ENCODE measurements at places on chromosomes 16 and 17.

DNA sequence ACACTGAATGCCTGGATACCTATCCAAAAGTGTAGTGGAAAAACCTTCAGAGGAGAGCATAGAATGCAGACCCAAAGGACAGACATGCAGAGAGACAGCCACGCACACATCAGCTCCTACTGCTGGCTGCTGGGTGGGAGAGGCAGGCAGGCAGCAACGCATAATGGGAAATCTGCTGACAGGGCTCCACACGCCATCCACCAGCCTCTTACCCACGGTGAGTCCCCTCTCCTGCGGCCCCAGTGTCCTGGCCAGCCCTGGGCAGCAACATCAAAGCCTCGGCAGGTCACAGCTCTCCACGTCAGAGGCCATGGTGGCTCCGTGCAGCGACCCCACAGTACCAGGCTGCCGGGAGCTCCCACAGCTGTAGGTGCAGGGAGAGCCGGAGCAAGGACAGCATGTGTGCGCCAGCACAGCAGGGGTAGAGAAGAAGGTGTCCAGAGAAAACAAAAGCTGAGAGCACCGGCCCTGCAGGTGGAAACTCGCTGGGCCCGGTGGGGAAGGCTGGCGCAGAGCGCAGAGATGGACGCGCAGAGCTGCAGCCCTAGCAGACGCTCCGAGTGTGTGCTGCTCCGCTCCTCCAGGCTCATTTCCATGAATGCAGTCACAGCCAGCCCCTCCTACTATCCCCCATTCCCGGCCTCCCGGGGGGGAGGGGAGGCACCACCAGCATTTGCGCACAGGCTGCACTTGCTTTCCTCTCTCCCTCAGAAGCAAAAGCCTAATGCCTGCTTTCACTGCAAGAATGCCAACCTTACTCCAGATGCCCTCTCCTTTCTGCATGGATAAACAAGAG lies 58.9 kb downstream of the CYTH1 start:
- peak; percentile 41 for DNase-seq

DNA sequence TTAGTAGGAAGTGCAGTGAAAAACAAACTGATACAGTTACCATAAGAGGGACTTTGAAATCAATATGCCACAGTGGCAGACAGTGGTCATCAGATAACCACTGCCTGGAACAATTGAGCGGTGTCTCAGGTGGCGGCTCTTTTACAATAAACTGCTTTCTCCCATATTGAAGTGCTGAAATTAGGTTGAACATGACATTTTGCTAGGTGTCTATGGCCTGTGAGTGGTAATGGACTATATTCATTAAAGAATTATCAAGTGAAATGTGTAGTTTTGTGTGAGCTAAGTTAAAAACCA lies 214.7 kb downstream of the RPTOR start:
- no peak for DNase-seq

- no peak for DNase-seq
Measured at GRCh38 chr16:58107709-58108108, 21.5 kb downstream of the CFAP20 start.

DNA sequence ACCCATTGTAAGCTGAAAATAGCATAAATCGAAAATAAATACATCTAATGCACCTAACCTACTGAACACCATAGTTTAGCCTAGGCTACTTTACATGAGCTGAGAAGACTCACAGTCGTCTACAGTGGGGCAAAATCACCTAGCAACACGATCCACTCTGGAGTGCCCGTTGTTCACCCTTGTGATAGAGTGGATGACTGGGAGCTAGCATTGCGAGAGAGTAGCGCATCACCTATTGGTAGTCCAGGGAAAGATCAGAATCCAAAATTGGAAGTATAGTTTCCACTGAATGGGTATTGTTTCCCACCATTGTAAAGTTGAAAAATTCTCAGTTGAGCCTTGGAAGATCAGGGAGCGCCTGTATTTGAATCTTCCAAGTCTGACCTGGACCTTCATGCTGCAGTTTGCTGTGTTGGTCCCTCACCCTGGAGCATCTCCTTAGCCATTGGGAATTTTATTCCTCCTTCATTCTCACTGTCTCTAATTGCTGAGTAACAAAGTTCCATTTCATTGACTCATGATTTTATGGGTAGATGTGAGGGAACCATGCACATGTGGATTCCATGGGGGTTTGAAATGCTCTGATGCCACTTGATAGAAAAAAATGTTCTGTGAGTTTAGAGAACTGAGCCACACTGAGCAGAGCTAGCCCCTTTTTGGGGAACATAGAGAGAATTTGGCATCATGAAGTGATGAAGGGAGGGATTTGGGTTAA lies 19.6 kb downstream of the AKAP1 start:
- no peak for DNase-seq

- DNase-seq: no peak
Measured at GRCh38 chr16:27474921-27475320, 72.9 kb downstream of the IL21R start.

DNA sequence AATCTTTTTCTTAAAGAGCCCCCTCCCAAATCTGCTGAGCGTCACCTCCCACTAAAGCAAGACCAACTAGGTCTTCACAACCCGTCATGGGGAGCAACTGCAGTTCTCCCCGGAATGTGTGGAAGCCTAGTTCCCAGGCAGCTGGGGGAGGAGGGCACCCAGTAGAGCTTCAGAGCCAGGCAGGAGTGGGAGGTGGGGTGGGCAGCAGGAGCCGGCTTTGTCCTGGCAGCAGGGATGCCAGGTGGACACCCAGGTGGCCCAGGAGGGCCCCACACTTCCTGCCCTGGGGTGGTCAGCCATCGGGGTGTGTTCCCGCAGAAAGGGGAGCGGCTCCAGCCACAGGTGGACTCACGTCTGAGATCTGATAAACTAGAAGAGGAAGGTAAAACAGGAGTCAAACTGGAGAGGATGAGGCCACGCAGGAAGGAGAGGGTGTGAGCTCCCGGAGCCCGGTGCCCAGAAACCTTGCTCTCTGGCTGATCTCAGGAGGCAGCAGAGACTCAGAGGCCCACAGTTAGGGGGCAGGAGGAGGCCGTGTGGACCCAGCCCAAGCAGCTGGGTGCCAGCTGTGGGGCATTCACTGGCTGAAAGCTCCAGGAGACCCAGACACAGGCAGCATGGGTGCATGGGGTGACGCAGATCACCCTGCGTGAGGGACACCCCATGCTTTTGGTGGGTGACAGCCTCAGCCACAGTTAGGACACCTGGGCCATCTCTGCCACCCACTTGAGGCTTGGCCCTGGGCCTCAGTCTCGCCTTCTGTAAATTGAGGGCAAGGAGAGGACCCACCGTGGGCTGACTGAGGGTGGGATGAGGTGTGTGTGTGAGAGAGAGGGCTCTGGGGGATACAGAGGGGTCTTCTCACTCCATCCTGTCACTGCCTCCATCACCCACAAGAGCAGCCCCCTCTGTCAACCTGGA lies 260.8 kb upstream of the TNRC6C start:
- no peak for DNase-seq

GRCh38 chr16:55390630-55391237 lies 66.7 kb downstream of the IRX6 start:
- no peak for DNase-seq

DNA sequence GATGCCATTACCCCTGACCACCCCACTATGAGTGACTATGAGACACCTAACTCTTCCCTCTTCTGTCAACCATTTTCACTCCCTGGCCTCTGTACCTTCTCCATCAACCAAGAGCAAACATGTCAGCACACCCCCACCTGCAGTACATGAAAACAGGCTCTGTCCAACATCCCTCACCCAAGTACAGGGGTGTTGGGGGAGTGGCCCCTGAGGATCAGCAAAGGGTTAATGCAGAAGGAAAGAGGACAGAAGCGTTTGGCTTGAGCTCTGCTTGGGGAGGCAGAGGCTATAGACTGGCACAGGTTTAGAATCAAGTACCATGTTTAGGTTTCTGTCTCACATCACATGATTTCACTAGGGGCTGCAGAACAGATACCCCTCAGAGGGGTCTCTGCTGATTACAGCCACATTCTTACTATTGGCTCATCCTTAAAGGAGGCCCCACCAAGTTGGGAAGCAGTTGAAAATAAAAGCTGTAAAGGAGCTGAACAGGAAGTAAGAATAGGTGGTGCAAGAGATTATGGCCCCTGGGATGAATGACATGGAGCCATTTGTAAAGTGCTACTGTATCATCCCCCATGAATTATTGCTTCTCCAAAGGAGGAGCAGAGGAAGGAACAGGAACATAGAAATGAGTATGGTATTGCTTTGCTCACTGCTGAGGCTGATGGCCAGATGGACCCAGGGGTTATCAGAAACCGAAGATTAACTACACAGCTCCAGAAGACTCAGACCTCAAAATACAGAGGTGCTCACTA lies 2.4 kb upstream of the PSMC3IP start:
- DNase-seq: no peak

DNA sequence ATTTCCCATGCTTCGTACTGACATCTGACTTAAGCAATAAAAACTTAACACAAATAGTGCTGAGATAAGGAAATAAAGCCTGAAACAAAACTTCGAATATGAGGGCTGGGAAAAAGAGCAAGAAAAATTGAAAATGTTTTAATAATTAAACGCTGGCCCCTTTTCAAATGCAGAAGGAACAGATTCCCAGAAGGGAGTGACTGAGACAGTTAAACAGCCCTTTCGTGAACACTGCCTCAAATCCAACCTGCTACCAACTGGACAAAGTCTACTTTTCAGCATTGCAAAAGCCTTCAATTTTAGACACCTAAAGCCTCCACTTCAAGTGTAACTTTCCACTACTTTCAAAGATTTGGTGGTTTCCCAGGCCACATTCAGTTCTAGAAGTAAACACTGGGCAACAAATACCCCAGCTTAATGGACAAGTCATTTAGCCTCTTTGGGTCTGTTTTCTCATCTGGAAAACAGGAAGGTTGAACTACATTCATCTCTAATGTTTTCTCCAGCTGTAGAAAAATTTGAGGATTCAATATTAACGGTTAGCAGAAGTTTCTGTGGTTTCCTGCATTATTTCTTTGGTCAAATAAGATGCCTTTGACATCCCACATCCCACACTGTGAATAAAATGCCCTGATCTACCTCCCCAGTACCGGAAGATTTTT lies 11.8 kb downstream of the RFFL start:
- no peak for DNase-seq

DNA sequence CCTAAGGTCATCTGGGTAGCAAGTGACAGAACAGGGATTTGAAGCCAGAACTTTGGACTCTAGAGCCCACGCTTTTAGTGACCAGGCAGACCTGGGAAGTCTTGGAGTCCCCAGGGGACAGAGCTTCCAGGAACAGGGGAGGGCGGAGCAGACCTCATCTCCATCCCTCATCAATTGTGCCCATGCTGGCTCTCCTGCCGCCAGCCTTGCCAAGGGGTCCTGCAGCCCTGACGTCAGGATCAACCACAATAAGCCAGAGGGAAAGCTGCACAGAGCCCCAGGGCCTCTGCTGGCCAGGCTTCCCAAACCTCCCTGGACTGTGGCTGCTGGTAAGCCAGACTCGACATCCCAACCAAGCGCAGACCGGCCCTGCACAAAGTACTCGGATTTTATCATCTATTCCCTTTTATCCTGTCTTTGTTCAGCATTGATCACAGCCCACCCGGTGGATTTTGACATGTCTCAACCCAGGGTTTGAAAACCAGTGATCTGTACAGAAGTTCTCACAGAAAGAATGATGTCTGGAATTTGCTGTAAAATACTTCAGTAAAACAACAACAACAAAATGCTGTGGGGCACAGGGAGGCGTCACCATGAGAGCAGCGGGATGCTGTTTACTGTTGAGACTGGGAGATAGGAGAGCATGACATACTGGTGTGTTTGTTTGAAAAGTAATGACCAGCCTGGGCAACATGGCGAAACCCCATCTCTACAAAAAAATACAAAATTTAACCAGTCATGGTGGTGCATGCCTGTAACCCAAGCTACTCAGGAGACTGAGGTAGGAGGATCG lies 11.8 kb downstream of the C16orf74 start:
- DNase-seq: no peak

GRCh38 chr17:72165867-72166439 lies 45.1 kb downstream of the SOX9 start:
- no peak for DNase-seq

GRCh38 chr16:31168848-31169247 lies 11.1 kb upstream of the FUS start:
- no peak for DNase-seq

- peak; percentile 29 for DNase-seq
Measured at GRCh38 chr17:31052187-31052889, 42.4 kb upstream of the NF1 start.

- peak; percentile 5 for DNase-seq
Measured at GRCh38 chr17:27155866-27156265, 138.0 kb upstream of the WSB1 start.

GRCh38 chr17:2024572-2025219 lies 438 bp downstream of the RTN4RL1 start:
- no peak for DNase-seq

DNA sequence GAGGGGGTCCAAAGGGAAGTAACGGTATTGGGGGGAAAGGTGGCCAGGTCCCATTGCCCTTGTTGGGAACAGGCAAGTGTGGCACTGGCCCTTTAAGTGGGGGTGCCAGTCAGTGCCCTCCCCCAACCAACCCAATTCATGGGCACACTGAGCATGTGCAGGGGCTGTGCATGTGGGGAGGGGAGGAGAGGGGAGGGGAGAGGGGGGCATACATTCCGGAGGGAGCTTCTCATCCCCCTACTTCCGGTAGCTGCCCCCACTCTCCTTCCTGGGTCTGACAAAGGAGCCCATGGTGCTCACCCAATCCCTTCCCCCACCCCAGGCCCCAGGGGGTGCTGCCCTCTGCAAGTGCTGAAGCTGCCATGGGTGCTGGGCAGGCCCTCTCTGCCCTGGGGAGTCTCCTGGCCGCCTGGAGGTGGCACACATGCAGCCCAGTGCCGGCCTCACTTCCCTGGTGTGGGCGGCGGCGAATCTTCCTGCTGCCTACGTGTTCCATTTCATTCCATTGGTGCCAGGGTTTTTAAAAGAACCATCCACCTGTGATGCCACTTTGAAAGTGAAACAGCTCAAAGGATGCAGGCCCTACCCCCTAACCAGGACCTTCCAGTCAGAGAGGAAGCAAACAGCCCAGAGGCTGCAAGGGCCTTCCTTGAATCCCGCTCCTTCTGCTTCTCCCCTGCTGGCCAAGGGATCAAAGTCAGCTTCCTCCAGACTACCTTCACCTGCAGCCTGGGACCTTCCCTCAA lies 11.0 kb downstream of the HEXIM2 start:
- DNase-seq: peak; percentile 61

Measured in left ventricle myocardium inferior (tissue), 1 donor.